Right ventricle myocardium inferior (tissue), 1 donor: ENCODE measurements at places on chromosomes 7 and 10. TPM values are rescaled to one million over a fixed set of nuclear protein-coding genes. Genes with fewer than 3 reads are reported as not detected.

Gene MRPS33
- total RNA-seq, result 122 TPM

Gene PIK3CG
- total RNA-seq, result 2.5 TPM

Gene FAM25A
- total RNA-seq, result not detected

Gene SYCE1
- 0.35 TPM for total RNA-seq

Gene CXCL12
- total RNA-seq, result 144 TPM

Gene NACAD
- total RNA-seq, result 6.0 TPM

Gene CCSER2
- 163 TPM for total RNA-seq

Gene PRLHR
- total RNA-seq, result not detected

Gene CAMK1D
- total RNA-seq, result 5.2 TPM

Gene PDLIM1
- total RNA-seq, result 273 TPM

Gene ZNF365
- total RNA-seq, result not detected

Gene KCNH2
- 97.3 TPM for total RNA-seq

Gene NPTX2
- 3.1 TPM for total RNA-seq

Gene FANK1
- 0.51 TPM for total RNA-seq

Gene EVX1
- total RNA-seq, result not detected
